ENCODE measurements at places on chromosomes 1 and 21. TPM values are rescaled to one million over a fixed set of nuclear protein-coding genes. Genes with fewer than 3 reads are reported as not detected.

The LCK gene
- 0.81 TPM for total RNA-seq

The OSCP1 gene
- 11.1 TPM for total RNA-seq

The PTCH2 gene
- total RNA-seq = 0.68 TPM

The SPRR1A gene
- total RNA-seq = not detected

The FCRLA gene
- total RNA-seq = not detected

The YOD1 gene
- 7.5 TPM for total RNA-seq

- no peak overlapping the region for H3K4me3 ChIP-seq
- H3K27me3 ChIP-seq = no peaks in the 10 kb centered on the region
- no peak for DNase-seq
- H3K27ac ChIP-seq = no peak overlapping the region
- no peaks in the 10 kb centered on the region for H3K36me3 ChIP-seq
- H3K4me1 ChIP-seq = no peaks in the 10 kb centered on the region
Observed at GRCh38 chr1:166121010-166121409, 45.8 kb downstream of the FAM78B start.

DNA sequence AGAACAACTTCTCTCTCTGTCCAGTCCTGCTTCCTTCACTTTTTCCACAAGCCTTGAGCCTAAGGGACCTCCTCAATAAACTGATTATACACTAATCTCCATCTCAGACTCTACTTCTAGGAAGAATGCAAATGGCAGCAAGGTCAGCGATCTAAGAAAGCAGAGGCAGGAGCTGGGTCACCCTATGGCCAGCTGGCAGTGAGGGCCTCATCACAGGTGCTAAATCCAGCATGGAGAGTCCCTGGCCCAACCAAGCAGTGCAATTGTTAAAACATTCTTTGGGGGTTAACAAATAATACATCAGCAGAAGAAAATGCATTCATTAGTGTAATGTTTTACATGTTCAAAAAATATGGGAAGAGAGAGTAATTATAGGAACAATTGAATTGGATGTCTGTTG, 416.0 kb downstream of the SIPA1L2 start:
- no peaks in the 10 kb centered on the region for H3K36me3 ChIP-seq
- no peaks in the 10 kb centered on the region for H3K27me3 ChIP-seq

GRCh38 chr1:98216304-98216703, 295.5 kb upstream of the DPYD start:
- DNase-seq = no peak
- H3K4me1 ChIP-seq = no peaks in the 10 kb centered on the region
- H3K27ac ChIP-seq = no peak overlapping the region
- no peaks in the 10 kb centered on the region for H3K36me3 ChIP-seq

- no peak overlapping the region for H3K4me3 ChIP-seq
- H3K36me3 ChIP-seq = no peaks in the 10 kb centered on the region
- H3K27me3 ChIP-seq = no peaks in the 10 kb centered on the region
- DNase-seq = no peak
- no peaks in the 10 kb centered on the region for H3K4me1 ChIP-seq
- H3K27ac ChIP-seq = no peak overlapping the region
Observed at GRCh38 chr1:57329001-57329527, 94.8 kb downstream of the DAB1 start.

DNA sequence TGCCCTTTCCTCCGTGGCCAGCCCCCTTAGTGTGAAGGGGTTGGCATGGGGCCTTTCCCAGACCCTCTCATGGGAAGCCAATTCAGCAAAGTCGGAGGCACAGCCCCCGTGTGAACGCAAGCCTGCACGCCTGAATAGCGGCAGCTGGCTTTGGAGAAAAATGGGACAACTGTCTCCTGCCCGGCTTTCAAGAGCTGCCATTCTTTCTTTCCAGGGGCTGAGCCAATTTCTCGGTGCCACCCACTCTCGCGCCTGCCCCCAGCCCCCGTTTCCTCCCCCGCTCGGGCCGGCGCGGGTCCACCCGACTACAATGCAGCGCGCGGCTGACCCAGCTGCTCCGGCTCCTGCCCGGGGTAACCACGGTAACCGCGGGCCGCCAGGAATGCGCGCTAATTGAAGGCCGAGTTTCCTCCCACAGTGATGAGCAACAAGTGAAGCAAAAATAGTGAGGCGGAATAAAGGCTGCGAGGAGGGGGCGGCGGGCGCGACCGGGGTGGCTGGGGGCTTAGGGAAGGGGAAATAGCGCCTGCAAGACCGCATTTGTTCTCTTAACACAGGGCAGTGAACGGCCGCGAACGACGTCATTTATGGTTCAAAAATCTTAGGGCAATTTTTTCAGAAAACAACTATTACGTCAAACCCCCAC, 27.8 kb downstream of the ILDR2 start:
- H3K36me3 ChIP-seq = no peaks in the 10 kb centered on the region
- DNase-seq = peak; percentile 68
- H3K4me3 ChIP-seq = peak overlapping the region; percentile 0
- H3K27me3 ChIP-seq = no peaks in the 10 kb centered on the region
- peak overlapping the region; percentile 1 for H3K27ac ChIP-seq

DNA sequence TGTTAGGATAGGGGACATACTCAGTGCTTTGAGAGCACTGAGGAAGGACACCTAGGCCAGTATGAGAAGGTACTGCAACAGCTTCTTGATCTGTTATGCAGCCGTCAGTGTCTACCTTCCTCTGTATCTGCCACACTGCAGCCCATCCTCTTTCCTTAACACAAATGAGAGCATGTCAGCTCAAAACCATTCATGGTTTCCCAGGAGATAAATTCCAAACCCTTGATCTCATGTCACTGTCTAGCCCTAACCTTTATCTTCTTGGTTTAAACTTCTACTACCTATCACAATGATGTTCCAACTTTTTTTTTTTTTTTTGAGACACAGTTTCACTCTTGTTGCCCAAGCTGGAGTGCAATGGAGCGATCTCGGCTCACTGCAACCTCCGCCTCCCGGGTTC, 1.4 kb downstream of the ZMYND12 start:
- DNase-seq = no peak
- no peak overlapping the region for H3K4me3 ChIP-seq
- peaks cover 22% of the 10 kb centered on the region for H3K4me1 ChIP-seq
- H3K36me3 ChIP-seq = no peaks in the 10 kb centered on the region
- H3K27me3 ChIP-seq = no peaks in the 10 kb centered on the region
- H3K27ac ChIP-seq = no peak overlapping the region

- H3K4me1 ChIP-seq = no peaks in the 10 kb centered on the region
- H3K27ac ChIP-seq = no peak overlapping the region
- no peaks in the 10 kb centered on the region for H3K36me3 ChIP-seq
- H3K27me3 ChIP-seq = no peaks in the 10 kb centered on the region
- no peak for DNase-seq
- no peak overlapping the region for H3K4me3 ChIP-seq
Observed at GRCh38 chr1:241591317-241591716, 48.9 kb downstream of the CHML start.

DNA sequence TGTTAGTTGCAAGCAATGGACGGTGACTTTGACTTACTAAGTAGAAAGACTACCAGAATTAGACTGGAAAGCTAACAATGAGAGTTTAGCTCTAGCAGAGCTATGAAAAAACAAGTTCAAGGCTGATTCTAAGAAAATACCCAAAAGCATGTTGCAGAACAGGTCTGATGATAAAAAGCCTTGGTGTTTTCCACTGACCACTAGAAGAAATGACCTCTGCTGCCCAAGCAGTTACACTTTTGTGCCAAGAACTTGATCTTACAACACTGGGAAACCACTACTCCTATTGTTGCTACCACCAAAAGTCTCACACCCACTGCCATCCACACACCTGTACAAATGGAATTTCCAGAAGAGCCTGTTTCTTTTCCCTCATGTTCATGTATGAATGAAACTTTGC, 21.4 kb upstream of the NEK7 start:
- no peak overlapping the region for H3K4me3 ChIP-seq
- no peaks in the 10 kb centered on the region for H3K36me3 ChIP-seq
- DNase-seq = no peak
- H3K27me3 ChIP-seq = no peaks in the 10 kb centered on the region
- H3K4me1 ChIP-seq = no peaks in the 10 kb centered on the region
- H3K27ac ChIP-seq = no peak overlapping the region

DNA sequence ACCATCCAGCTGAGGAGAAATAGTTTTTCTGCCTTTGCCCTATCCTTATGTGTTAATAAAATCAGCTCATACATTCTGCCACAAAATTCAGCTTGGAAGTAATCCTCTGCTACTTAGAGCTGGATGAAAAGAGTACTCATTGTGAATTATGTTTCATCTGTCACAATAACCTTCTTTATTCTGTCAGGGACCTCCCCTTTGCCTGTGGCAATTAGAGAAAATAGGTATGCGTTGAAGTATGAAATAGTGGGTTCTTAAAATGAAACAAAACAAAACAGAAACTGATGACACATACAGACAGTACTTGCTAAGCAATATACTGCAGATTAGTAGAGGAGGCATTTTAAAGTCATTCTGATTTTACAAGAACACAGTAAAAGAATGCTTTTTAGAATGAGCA, 578.5 kb downstream of the USP25 start:
- H3K4me1 ChIP-seq = no peaks in the 10 kb centered on the region
- peak overlapping the region; percentile 45 for H3K27ac ChIP-seq
- no peak for DNase-seq
- no peaks in the 10 kb centered on the region for H3K36me3 ChIP-seq

DNA sequence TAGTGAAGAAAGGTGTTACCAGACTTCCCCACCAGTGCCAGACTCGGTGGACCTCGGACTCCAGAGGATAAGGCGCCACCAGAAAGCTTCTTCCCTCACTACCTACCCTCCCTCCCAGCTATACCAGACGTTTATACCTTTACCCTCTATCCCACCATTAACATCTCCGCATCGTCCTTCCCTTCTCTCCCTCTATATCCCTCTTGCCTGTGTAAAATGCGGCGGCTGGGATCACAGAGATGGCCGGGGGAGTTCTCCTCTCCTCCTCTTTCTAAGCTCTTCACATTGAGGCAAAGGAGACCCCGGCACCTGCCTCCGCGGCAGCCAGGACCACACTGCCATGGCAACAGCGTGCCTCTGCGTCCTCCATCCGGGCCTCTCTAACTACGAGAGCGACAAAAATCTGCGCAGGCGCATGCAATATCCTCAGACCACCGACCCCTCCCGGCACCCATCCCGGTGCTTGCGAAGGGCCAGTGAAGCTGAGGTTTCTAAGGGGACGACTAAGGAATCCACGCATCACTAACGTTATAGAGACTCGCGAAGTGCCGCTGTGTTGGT, at the start of gene CCDC181:
Gene CCDC181, minus strand, starts transcription at position 394 of the 561 bp plus-strand sequence. CDS start 2,547 bp downstream, outside the sequence.
- no peaks in the 10 kb centered on the region for H3K36me3 ChIP-seq
- H3K4me1 ChIP-seq = no peaks in the 10 kb centered on the region
- H3K4me3 ChIP-seq = peak within 1 kb of the TSS; percentile 50
- H3K27me3 ChIP-seq = peaks cover 26% of the 10 kb centered on the region

DNA sequence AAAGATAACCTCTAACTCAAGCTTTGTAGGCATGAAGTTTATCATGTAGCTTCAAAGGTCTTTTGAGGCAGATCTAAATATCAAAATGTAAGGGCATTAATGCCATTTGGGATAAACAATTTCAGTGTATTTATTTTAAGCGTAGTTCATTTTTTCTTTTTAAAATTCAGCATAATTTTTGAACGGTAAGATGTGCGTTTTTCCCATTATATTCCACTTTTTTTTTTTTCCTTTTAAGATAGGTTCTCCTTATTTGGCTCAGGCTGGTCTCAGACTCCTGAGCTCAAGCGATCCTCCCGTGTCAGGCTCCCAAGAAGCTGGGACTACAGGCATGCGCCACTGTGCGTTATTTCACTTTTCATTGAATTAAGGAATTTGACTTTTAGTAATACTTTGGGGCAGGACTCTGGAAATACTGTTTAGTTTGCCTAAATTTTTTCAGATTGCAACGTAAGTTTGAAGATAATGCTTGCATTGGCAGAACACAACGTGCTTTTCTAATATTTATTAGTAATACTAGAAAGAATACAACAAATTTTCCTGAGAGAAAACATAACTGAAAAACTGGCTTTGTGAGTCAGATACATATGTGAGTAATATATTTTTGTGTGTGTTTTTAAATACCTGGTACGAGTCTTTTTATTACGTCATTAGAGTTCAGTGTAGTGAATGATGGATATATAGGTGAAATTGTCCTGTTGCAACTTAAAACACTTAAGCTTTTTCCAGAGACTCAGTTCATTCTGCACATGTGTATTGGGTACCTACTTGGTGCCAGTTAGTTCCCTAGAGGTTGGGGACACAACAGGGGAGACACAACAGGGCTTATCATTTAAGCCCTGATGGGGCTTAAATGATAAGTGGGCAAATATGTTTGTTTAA, 2.2 kb downstream of the RALGPS2 start:
- no peaks in the 10 kb centered on the region for H3K27me3 ChIP-seq
- H3K4me1 ChIP-seq = peaks cover 3% of the 10 kb centered on the region
- DNase-seq = no peak
- H3K27ac ChIP-seq = peak overlapping the region; percentile 81
- no peaks in the 10 kb centered on the region for H3K36me3 ChIP-seq
- peak overlapping the region; percentile 99 for H3K4me3 ChIP-seq

GRCh38 chr1:112513112-112513870, 4.5 kb downstream of the WNT2B start:
- peak overlapping the region; percentile 38 for H3K27ac ChIP-seq
- DNase-seq = no peak
- H3K27me3 ChIP-seq = peaks cover 8% of the 10 kb centered on the region
- no peaks in the 10 kb centered on the region for H3K36me3 ChIP-seq
- no peak overlapping the region for H3K4me3 ChIP-seq

GRCh38 chr21:34611528-34611927, 3.4 kb downstream of the RCAN1 start:
- H3K4me1 ChIP-seq = peaks cover 32% of the 10 kb centered on the region
- no peaks in the 10 kb centered on the region for H3K27me3 ChIP-seq
- H3K36me3 ChIP-seq = no peaks in the 10 kb centered on the region
- no peak overlapping the region for H3K4me3 ChIP-seq
- DNase-seq = no peak

DNA sequence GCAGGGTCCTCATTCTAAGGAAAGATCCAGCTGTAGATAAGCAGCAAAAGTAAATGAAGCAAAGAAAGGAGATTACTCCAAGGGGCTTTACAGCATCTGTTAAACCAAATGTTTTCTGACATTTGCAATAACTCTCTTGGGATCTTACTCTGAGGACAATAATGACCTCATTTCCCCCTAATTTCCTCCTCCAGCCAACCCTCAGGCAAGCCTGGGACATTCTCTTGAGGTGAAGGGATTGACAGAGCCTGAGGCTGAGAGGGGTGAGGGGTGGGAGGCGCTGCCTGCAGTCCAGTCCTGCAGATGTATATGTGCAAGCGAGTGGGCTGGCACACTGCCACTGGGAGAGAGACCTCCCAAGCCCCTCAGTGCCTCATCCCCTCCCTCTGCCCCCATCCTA, 40.5 kb upstream of the NEK2 start:
- no peaks in the 10 kb centered on the region for H3K36me3 ChIP-seq
- H3K27me3 ChIP-seq = no peaks in the 10 kb centered on the region
- no peak overlapping the region for H3K27ac ChIP-seq
- no peak overlapping the region for H3K4me3 ChIP-seq
- H3K4me1 ChIP-seq = no peaks in the 10 kb centered on the region

- peak overlapping the region; percentile 96 for H3K27ac ChIP-seq
- H3K4me3 ChIP-seq = no peak overlapping the region
- no peaks in the 10 kb centered on the region for H3K36me3 ChIP-seq
- no peaks in the 10 kb centered on the region for H3K27me3 ChIP-seq
- H3K4me1 ChIP-seq = peaks cover 100% of the 10 kb centered on the region
Observed at GRCh38 chr1:10682449-10683309, 113.8 kb downstream of the CASZ1 start.

Data from sigmoid colon (tissue), 7 donors.